Gastrocnemius medialis (tissue), 4 donors: ENCODE measurements at places on chromosomes 13 and 19. TPM values are rescaled to one million over a fixed set of nuclear protein-coding genes. Genes with fewer than 3 reads are reported as not detected.

Gene LHB
- total RNA-seq = not detected

Gene CD177
- total RNA-seq = 2.6 TPM

Gene RGL3
- total RNA-seq = 0.75 TPM

Gene PRSS57
- not detected for total RNA-seq

Gene KLK4
- total RNA-seq = not detected

Gene KIR2DL1
- total RNA-seq = not detected

Gene ZNF723
- total RNA-seq = not detected

Gene CALR
- 195 TPM for total RNA-seq

Gene CYP2A7
- not detected for total RNA-seq

Gene ZNF492
- 0.36 TPM for total RNA-seq

Gene ATP4A
- not detected for total RNA-seq

Gene USF2
- 160 TPM for total RNA-seq

Gene TRAPPC6A
- 18.4 TPM for total RNA-seq

Gene LPAR2
- 0.15 TPM for total RNA-seq

Gene TUBA3C
- not detected for total RNA-seq

Gene ICAM4
- not detected for total RNA-seq

Gene LYPD3
- total RNA-seq = not detected

Gene DPY19L3
- total RNA-seq = 9.9 TPM

Gene FAM187B
- not detected for total RNA-seq

Gene SIGLEC5
- total RNA-seq = not detected

Gene TUBGCP3
- 14.3 TPM for total RNA-seq

Gene SERPINE3
- not detected for total RNA-seq

Gene ZNF574
- 13.3 TPM for total RNA-seq

Gene DIAPH3
- total RNA-seq = not detected

Gene HSD11B1L
- total RNA-seq = 5.8 TPM

Gene SELENOV
- total RNA-seq = not detected

Gene ZNF575
- not detected for total RNA-seq

Gene CEACAM3
- not detected for total RNA-seq

Gene FFAR3
- not detected for total RNA-seq

Gene PSG11
- total RNA-seq = not detected

Gene TNFSF9
- not detected for total RNA-seq

Gene SLC15A1
- not detected for total RNA-seq

Gene RAP2A
- total RNA-seq = 18.3 TPM

Gene ZNF625
- 0.22 TPM for total RNA-seq

Gene DCT
- total RNA-seq = 0.71 TPM

Gene ZNF497
- total RNA-seq = 0.36 TPM

Gene OR7D2
- 0.13 TPM for total RNA-seq

Gene FCAR
- total RNA-seq = 0.41 TPM

Gene PROSER1
- 11.5 TPM for total RNA-seq

Gene DACH1
- 1.0 TPM for total RNA-seq

Gene ETV2
- not detected for total RNA-seq

Gene GIPC1
- total RNA-seq = 70.3 TPM

Gene SIN3B
- total RNA-seq = 14.6 TPM

Gene CYP4F22
- 0.25 TPM for total RNA-seq

Gene SBK2
- 1.6 TPM for total RNA-seq

Gene PCDH8
- total RNA-seq = not detected

Gene MAU2
- 38.0 TPM for total RNA-seq

Gene SH2D3A
- total RNA-seq = not detected

Gene NLRP4
- not detected for total RNA-seq

Gene PALM3
- total RNA-seq = not detected

Gene SPRY2
- 15.7 TPM for total RNA-seq

Gene SLC46A3
- total RNA-seq = 18.0 TPM

Gene ZNF558
- 14.4 TPM for total RNA-seq

Gene TLE2
- total RNA-seq = 48.5 TPM
